ENCODE measurements at places on chromosomes 16 and 17.

- DNase-seq: no peak
These were observed 60.1 kb upstream of the TMEM132E start for GRCh38 chr17:34519282-34519681.

DNA sequence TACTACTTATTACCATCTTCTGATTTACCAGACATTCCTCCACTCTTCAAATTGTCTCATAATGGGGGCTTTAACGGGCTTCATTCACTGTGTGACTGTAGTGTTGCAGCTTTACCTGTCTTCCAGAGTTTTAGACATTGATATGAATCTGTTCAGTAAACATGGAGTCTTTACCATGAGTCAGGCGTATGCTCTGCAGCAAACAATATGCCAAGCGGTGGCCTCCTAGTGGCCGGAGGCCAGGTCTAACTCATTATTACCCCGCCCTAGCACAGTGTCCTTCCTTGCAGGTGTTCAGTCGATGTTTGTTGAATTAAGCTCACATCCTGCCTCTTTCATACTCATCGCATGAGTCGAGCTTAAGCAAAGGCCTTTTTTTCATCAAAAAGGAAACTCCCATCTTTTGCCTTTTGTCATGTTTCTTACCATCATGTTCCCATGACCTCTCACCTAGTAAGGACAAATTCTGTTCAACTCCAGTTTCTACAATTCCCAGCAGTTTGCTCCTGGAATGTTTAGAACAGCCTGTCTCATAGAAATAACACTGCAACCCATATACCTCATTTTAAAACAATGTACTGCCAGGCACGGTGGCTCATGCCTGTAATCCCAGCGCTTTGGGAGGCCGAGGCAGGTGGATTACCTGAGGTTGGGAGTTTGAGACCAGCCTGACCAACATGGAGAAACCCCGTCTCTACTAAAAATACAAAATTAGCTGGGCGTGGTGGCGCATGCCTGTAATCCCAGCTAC is 39.4 kb downstream of the TUBD1 start:
- DNase-seq: peak; percentile 90

- DNase-seq: no peak
These were observed 45.4 kb downstream of the BAHCC1 start for GRCh38 chr17:81440511-81441244.

DNA sequence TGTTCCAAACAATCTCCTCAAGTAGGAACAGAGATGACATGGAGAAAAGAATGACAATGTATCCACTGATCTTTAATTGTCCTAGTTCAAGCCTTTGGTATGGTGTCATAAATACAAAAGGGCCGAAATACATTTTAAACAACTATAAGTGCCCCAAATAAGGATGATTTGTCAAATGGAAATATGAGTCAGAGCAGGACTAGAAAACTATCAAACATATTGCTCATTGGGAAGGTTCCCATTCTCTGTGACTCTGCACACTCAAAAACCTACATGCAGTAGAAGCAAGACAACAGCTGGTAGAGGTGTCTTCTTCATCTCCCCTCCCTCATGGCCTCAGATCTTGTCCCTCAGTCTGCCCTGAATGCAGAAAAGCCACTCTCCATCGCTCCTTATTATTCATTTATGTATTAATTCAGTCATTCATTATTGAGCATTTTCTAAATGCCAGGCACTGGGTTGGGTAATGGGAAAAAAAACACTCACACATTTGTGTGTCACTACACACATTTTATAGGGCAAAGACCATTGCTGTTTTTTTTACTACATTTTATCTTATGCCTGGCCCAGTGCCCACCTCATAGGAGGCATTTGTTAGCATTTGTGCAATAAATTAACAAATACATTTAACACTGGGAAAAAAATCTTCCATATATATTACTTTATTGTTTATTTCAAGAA is 10.1 kb downstream of the CA10 start:
- DNase-seq: no peak

- DNase-seq: no peak
These were observed 38.3 kb downstream of the REXO5 start for GRCh38 chr16:20844588-20844987.

DNA sequence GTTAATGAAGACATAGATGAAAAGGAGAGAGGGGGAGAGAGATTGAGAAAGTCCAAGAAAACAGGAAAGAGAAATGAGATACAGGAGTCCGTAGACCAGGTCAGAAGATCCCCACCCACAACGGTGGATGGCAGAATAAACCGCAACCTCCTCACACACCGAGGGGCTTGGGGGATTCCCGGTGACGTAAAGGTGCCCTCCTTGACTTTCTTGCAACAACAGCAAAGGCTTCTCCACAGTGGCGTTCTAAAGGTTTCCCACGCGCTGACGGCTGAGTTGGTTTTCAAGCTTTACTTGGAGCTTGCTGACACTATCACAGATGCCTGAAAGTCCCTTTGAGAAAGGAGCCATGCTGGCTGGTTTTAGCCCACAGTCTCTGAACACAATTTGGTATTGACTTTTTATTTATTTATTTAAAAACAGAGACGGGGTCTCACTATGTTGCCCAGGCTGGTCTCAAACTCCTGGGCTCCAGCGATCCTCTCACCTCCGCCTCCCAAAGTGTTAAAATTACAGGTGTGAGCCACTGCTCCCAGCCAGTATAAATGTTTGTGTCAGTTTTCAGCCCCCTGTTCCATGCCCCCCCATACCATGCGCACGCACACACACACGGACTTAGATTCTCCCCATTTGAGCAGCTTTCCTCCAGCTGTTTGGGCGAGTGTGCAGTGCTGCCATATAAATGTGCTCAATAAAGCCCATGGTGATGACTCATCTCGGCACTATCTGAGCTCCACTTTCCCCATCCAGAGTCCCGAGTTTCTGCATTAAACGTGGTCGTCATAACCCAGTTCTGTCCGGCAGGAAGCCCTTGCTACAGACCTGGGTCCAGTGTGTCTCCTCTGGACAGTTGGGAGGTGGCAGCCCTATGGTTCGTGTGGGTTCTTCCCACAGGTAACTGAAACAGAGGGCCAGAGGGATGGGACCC is 33.0 kb upstream of the SEC14L1 start:
- DNase-seq: peak; percentile 60

DNA sequence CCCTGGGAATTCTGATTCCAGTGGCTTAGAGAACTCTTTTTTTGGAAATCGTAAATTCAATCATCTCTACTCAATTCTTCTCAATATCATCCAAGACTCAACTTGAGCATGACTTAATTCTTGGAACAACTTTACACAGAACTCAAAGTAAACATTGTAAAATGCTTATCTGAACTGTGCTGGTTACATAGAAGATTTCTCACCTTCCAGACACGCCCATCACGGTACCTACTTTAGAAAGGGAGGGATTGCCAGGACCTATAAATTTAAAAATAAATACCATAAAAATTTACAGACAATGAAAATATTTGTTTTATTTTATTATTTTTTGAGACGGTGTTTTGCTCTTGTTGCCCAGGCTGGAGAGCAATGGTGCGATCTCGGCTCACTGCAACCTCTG is 26.5 kb downstream of the MAP1LC3B start:
- no peak for DNase-seq

DNA sequence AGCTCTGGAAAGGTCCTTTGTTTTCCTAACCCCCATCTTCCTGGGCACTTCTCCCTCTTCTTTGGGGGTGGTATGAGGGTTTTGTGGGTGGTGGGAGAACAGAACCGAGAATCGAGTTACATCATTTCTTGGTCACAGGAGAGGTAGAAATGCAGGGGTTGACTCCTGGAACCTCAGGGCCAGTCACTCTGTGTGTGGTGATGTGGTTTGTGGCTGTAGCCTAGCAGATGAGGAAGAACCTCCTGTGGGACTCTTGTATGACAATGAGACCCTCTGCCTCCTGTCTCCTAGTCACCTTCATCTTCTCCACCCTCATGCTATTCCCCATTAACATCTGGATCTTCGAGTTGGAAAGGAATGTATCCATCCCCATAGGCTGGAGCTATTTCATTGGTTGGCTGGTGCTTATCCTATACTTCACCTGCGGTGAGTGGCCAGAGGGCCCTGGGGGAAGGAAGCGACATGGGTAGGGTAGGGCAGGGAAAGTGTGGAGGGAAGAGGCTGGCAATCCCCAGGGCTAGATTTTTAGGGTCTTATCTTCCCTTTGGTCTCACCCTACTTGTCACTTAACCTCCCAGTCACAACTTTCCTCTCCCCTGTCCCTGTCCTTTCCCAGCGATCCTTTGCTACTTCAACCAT is 5.5 kb downstream of the ODF4 start:
- no peak for DNase-seq

DNA sequence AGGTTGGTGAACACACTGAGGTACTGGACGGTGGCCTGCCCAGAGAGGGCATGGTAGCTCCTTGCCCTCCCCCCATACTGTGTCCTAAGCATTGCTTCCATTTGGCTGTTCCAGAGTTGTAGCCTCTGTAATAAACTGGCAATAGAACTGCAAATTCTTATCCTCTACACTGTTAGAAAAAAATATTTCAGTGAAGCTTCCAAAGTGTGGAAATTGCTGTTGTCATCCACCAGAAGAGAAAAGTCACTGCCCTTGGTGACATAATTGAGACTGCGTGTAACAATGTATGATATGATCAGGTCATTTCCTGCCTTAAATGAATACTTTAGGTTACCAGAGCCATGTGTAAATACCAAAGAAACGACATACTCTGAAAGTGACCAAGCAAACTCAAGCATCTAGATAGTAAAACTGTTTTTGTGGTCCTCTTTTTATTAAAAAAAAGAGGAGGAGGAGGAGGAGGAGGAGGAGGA is 65.9 kb downstream of the CEP95 start:
- peak; percentile 6 for DNase-seq

GRCh38 chr16:86637744-86638143 is 59.4 kb downstream of the FOXL1 start:
- DNase-seq: no peak

GRCh38 chr16:78816499-78817195 is 717.2 kb downstream of the WWOX start:
- DNase-seq: no peak

GRCh38 chr16:11675561-11676511 is 7.6 kb downstream of the SNN start:
- DNase-seq: peak; percentile 30

GRCh38 chr17:57457188-57457587 is 200.9 kb downstream of the MSI2 start:
- DNase-seq: no peak

DNA sequence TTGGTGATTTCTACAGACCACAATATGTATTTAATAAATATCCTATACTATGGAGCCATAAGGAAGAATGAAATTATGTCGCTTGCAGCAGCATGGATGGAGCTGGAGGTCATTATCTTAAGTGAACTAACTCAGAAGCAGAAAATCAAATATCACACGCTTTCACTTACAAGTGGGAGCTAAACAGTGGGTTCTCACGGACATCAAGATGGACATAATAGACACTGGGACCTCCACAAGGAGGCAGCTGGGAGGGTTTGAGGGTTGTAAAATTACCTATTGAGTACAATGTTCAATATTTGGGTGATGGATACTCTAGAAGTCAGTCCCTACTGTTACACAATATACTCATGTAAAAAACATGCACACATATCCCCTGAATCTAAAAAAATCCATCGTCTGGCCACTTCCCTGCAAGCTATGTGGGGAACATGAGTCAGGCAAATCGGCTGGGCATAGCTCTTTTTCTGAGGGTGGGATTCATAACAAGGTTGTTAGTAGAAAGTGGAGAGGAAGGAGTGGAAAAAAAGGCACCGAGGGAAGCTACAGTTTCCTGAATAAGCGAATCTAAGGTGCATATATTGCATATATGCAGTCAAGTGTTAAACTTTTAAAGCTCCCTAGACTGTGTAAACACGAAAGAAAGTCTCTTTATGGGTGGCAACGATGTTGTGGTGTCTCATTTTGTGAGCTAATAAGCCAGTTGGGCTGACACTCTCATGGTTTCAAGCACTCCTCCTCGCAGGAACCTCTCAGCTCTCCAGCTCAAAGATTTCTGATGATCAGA is 135.2 kb upstream of the CPHXL start:
- DNase-seq: no peak

DNA sequence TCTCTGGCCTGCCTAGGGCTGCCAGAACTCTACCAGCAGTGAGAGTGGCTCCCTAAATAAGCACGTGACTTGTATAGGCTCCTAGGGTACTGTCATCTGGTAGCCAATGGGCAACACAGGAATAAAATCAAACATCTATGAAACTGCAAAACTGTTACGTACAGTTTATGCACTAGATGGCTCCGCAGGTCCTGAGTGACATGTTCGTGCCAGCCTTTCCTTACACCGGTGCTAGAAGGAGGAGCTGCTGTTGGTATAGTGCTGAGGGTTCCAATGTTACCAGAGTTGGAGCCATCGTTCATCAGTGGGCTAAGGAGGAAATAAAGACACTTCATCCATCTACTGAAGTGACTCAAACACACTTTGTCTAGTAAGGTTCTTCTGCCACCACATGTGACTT is 63.2 kb upstream of the TRAP1 start:
- DNase-seq: peak; percentile 16

GRCh38 chr17:4968486-4969046 is 949 bp upstream of the SPAG7 start:
- DNase-seq: no peak

GRCh38 chr16:24281466-24281865 is 25.3 kb downstream of the CACNG3 start:
- no peak for DNase-seq

GRCh38 chr16:2223942-2224486 is 623 bp downstream of the E4F1 start:
- DNase-seq: peak; percentile 41

Measured in amniotic epithelial cell (primary cell).